Activated CD4-positive, alpha-beta T cell treated with anti-CD3 and anti-CD28 coated beads, Interleukin-2, amount 10 ng/mL, durations not matched to agents 7 days and 5 days (primary cell): ENCODE measurements at places on chromosomes 1 and 21. TPM values are rescaled to one million over a fixed set of nuclear protein-coding genes. Genes with fewer than 3 reads are reported as not detected.

- DNase-seq = no peak
Measured at GRCh38 chr1:217088521-217089284, 365.5 kb upstream of the ESRRG start.

Gene OLIG2
- not detected for total RNA-seq

Gene KRTAP13-2
- total RNA-seq = not detected

DNA sequence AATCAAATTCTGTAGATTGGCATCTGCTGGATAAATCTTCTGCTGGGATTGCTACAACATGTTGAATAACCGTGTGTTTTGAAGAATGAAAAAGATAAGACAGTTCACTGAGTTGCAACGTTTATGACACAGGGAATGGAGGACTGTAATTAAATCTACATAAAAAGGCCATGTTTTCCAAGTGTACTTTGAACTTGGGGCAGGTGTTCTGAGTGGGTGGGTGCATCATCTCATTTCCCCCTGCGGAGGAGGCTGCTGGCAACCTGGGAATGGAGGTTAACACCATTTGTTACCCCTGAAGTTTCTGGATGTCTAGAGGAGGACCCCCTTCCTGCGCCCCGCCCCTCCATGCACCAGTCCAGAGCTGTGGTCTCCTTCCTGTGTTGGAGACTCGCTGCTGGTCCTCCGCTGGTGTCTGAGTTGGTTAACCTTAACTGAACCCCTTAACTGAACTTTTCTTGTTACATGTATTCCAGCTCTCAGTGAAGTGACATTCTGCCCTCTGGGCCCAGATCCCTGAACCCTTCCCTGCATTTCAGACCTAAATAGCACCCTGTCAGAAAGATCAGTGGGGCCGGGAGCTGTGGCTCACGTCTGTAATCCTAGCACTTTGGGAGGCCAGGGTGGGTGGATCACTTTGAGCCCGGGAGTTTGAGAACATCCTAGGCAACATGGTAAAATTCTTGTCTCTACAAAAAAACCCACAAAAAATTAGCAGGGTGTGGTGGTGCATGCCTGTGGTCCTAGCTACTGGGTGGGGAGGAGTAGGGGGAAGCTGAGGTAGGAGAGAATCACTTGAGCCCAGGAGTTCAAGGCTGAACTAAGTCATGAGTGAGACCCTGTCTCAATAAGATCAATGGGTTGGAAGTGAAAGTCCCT is 31.8 kb downstream of the UCK2 start:
- no peak for DNase-seq

DNA sequence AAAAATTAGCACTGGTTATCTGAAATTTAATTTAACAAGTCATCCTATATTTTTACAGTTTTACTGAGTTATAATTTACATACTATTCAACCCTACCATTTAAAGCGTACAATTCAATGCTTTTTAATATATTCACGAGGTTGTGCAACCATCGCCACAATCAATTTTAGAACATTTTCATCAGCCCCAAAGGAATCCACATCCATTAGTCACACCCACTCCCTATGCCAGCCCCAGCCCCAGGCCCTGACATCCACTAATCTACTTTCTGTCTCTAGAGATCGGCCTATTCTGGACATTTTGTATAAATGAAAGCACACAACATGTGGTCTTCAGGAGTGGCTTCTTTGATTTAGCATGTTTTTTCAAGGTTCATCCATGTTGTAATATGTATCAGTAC is 134.7 kb downstream of the PSMG1 start:
- no peak for DNase-seq

DNA sequence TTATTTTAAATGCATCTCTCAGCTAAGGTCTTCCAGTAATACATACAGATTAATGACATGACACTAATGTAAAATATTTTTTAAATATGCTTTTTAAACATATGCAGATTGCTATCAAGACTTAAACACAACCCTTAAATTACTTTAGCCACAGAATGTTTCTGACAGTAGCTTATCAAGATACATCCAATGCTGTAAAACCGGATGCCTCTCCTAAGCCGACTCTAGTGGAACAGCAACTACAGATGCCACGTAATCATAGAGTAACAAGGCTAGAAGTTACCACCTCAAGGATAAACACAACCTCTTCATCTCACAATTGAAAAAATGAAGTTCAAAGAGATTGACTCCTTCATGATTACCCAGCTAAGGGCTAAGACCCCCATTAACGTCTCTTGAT is 68.4 kb downstream of the ZZZ3 start:
- DNase-seq = no peak

GRCh38 chr1:207424570-207425131 is 29.5 kb upstream of the CR2 start:
- DNase-seq = no peak

Gene IFNLR1
- total RNA-seq = 3.2 TPM
